Choroid plexus epithelial cell (primary cell): ENCODE measurements at places on chromosomes 12 and 14.

- no peak for DNase-seq
These were observed 41.9 kb downstream of the TTC6 start for GRCh38 chr14:37637341-37637740.

- no peak for DNase-seq
These were observed 6.3 kb downstream of the ITGA5 start for GRCh38 chr12:54412786-54413185.

GRCh38 chr14:106211334-106211900 lies 685.0 kb downstream of the TMEM121 start:
- DNase-seq, result no peak

DNA sequence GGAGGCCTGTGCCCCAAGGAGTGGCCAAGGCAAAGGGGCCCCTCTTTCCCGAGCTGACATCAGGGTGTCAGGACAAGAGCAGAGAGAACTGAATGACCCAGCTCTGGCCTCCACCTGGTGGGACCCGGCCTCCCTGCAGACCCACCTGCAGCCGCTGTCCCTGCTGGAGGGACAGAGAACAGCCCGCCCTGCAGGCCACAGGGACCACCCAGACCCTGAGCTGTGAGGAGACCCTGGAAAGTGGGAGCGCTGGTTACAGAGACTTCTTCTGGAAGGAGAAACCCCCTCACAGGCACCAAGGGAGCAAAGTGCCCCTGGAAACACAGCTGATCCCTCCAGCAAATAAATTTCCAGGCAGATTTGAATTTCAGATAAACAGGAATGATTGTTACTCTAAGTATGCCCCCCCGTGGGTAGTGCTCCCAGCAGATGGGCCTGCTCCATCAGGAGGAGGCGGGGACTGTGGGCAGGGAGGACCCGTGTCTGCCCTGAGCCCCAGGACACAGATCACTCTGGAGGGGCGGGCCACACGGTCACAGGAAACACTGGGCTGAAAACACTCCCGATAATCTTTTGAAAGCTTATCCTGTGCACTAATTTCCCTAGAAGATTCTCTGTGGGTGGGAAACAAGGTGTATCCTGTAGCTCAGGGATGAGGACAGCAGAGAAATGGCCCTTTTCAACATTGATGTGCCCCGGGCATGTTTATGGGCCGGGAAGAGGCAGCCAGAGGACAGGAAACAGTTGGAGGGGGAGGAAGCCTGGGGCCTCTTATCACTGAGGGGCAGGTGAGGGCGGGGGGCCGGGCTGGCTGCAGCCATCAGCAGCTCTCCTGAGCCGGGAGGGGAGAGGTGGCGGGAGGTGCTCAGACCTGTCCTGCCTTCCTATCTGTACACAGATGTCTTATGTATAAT lies 276.0 kb downstream of the ADGRD1 start:
- DNase-seq, result no peak

DNA sequence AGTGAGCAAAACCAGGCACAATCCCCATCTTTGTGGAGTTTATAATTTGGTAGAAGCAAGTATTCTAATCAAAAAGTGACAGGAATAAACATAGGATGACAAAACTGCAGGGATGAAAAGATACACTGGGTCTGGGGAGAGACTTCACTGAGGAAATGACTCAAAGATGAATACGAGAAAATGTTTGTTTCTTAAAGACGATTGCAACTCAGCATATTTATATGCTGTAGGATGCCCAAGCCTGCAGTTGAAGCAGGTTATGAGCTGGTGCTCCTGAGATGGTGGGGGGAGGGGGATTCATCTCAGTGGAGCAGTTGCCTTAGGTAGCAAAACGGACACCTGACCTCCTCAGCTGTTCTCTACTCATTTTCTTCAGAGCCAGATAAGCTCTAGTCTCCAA lies 13.4 kb upstream of the SLC38A4 start:
- no peak for DNase-seq
